ENCODE measurements at places on chromosomes 16 and 17. TPM values are rescaled to one million over a fixed set of nuclear protein-coding genes. Genes with fewer than 3 reads are reported as not detected.

GRCh38 chr17:65913326-65913850 is 278.5 kb downstream of the CEP112 start:
- H3K4me3 ChIP-seq = no peak overlapping the region
- DNase-seq = no peak
- H3K27me3 ChIP-seq = no peaks in the 10 kb centered on the region

Gene TMC5
- total RNA-seq = not detected

- no peak overlapping the region for H3K4me3 ChIP-seq
- no peak for DNase-seq
- no peak overlapping the region for H3K27ac ChIP-seq
- H3K36me3 ChIP-seq = peaks cover 19% of the 10 kb centered on the region
- no peaks in the 10 kb centered on the region for H3K27me3 ChIP-seq
Measured at GRCh38 chr17:31294231-31294630, 2.8 kb downstream of the OMG start.

- no peak overlapping the region for H3K4me3 ChIP-seq
- DNase-seq = no peak
- no peaks in the 10 kb centered on the region for H3K4me1 ChIP-seq
- peaks cover 58% of the 10 kb centered on the region for H3K27me3 ChIP-seq
- H3K27ac ChIP-seq = no peak overlapping the region
- no peaks in the 10 kb centered on the region for H3K36me3 ChIP-seq
Measured at GRCh38 chr17:79678091-79678735, 52.5 kb upstream of the ENPP7 start.

- H3K27ac ChIP-seq = no peak overlapping the region
- no peaks in the 10 kb centered on the region for H3K36me3 ChIP-seq
- peaks cover 6% of the 10 kb centered on the region for H3K4me1 ChIP-seq
Measured at GRCh38 chr17:6576038-6576785, 19.9 kb upstream of the PITPNM3 start.

- DNase-seq = no peak
- no peaks in the 10 kb centered on the region for H3K27me3 ChIP-seq
- peaks cover 89% of the 10 kb centered on the region for H3K36me3 ChIP-seq
- no peaks in the 10 kb centered on the region for H3K4me1 ChIP-seq
Measured at GRCh38 chr16:23578101-23578830, 17.9 kb downstream of the NDUFAB1 start.

DNA sequence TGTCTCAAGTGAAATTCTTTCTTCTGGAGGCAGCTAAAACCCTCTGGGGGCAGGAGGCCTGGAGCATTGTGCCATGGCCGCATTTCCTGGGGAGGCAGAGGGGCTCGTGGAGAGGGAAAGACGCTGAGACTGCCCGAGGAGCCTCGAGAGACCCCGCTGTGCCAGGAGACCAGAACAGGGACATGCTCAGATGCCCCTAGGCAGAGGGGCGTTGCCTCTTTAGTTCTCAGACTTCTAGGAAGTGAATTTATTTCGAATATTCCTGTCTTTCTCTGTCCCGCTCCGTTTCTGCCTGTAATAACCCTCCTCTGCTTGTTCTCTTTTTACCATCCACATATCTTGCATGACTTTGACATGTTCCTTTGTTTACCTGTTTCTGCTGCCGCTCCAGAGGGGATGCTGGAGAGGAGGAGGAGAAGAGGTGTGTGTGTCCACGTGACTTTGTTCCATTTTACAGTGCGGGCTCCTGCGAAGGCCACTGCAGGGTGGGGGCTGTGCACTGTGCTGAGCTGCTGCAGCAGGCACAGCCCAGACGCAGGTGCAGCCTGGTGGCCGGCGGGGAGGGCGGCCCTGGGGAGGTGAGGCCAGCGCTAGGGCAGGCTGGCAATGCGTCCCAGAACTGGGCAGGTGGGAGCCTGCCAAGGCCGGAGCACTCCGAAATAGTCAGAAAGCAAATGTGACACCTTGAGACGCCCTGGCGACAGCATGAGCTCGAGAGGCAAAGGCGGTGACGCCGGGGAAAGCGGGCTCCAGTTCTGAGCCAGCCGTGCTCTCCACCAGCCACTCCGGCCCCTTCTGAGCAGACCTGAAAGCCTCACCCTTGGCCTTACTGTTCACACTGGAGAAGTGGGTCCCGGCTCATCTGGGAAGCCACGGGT is 29.9 kb downstream of the CIBAR2 start:
- H3K36me3 ChIP-seq = no peaks in the 10 kb centered on the region
- H3K27me3 ChIP-seq = no peaks in the 10 kb centered on the region
- H3K27ac ChIP-seq = no peak overlapping the region
- no peak overlapping the region for H3K4me3 ChIP-seq
- DNase-seq = no peak
